Hypothalamus (tissue), 51 donors: ENCODE measurements at places on chromosomes 6 and 20.

DNA sequence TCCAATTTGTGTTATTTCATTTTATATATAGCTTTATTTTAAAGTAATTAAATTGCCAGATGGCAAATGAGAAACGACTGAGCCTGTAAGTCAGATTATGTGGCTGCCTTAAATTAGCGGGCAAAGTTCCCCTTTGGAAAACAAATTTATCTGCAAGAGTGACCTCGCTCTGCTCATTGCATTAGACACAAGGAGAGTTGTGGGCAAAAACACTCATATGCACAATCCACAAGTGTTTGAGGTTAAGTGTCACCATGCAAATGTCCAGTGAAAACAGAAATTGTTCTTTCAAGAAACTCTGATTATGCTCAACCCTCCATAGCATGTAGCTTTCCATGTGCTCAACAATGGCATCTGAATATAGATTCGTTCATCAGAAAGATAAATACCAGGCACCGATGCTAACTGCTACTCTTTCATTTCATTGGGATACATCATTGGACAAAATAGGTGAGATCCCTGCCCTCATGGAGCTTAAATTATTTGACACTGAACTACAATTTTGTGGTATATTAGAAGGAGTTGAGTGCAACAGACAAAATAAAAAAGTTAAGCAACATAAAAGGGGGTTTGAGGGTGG lies 1.7 kb upstream of the NHSL1 start:
- DNase-seq: no peak

- no peak for DNase-seq
Measured at GRCh38 chr6:91669871-91670268, 1083.0 kb upstream of the MAP3K7 start.

GRCh38 chr6:37517411-37517812 lies 17.7 kb upstream of the CCDC167 start:
- DNase-seq: no peak

GRCh38 chr6:14075095-14075503 lies 42.5 kb upstream of the CD83 start:
- no peak for DNase-seq

DNA sequence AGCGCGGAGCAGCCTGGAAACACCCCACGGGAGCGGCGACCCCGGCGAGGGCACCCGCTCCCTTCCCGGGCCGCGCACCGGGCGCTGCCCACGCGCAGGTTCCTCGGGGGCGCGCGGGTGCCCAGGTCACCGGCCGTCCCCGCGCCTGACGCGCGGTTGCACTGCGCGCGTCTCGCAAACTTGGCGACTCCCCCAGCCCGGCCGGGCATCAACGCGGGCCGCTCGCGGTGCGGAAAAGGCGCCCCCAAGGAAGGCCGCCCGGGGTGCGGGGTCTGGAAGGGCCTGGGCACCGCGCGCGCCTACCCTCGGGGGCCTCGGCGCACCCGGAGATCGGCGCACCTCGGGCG lies 555 bp upstream of the ZBTB46 start:
- no peak for DNase-seq

DNA sequence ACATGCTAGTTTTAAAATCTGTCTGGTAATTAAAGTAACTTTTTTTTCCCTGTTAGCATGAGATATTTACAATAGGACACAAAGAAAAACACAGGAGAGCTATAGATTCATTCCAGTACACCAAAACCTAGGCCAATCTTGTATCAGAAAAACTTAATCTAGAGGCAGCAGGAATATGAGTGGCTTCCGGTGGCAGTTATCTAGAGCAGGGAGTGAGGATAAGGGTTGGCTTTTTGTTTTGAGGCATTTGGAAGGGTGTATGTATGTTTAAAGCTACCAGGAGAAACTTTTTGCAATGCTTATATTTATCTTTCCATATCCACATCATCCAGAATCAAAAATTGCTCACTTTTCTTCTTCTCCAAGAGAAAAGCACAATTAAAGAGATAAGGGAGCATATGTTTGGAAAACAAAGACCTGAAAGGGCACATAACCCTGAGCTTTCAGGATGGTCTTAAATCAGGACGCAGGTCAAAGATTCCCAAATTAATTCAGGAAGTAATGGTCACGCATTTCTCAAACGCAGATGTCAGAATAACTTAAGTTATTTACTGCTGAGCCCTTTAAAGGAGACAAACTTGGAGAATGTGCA lies 13.1 kb downstream of the TFAP2A start:
- no peak for DNase-seq

DNA sequence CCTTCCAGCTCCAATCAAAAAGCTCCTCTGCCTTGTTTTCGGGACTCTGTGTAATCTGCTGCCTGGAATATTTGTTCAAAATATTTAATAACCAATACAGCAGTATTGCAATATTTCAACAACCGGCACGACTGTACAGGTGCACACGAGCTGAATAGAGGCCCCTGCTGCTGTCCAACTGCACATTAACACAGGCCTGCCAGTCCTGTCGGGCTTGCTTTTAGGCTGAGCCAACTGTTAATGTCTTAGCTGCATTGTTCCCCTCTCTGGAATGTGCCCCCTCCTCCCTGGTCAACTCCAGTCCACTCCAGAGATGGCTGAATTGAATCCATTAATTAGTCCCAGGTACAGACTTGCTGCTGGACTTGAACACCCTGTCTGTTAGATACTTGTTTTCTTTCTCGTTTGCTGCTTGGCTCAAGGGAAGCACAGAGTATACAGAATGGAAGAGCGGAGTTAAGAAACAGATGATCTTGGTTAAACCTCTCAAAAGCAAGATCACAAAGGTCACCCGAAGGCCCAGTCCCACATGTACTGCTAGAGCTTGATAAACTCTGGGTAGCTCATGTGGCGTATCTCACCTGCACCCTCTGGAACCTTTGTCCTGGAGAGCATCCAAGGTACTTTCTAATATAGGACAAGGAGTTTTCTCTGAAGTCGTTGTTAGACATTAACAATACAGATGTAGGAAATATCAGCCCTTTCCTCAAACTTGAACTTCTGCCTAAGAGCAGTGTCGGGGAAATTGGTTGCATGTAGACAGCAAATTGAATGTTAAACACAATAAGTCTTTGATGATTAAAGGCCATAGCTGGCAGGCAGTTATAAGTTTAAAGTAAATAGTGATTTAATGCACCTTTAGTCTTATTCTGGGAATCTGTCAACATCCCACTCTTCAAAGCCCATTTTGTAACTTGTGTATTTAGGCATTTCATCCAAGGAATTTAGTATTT lies 31.9 kb downstream of the SHLD1 start:
- DNase-seq: no peak

DNA sequence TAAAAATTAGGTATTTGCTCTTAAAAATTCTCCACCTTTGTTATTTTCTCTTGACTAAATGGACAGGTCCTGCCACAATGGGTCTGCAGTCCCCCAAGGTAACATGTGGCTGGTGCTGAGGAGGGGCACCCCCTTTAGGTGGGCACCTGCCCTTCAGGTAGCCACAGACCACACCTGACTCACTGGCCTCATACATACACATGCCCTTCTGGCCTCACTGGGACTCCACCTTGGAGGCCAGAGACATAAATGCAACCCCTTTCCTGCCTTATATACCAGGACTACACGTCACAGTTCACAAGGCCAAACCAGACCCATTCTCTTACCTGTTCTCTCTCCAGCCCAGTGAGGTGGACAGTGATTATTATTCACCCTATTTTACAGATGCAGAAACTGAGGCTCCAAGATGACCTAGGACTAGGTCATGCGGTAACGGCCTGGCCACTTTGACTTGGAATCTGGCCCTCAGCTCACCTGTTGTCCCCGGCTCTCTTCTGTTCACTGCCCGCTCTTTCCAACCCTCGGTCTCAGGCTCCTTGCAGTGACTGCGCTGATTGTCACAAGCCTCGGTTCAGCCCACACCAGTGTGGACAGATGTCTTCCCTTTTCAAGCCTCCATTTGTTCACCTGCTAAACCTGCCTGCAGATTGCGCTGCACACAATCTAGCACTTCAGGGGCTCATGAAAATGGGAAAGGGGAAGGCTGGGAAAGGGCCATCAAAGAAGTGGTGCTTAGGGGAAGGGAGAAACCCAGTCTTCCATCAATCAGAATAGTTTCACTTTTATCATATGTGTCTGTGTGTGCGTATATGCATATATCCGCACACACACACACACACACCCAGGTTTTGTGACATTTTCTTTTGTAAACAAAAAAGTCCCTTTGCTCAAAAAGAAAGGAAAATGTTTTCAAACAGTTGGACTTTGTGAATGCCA lies 121.7 kb downstream of the BCAS1 start:
- DNase-seq: no peak

GRCh38 chr6:13611715-13612114 lies 3.4 kb upstream of the NOL7 start:
- DNase-seq: no peak

DNA sequence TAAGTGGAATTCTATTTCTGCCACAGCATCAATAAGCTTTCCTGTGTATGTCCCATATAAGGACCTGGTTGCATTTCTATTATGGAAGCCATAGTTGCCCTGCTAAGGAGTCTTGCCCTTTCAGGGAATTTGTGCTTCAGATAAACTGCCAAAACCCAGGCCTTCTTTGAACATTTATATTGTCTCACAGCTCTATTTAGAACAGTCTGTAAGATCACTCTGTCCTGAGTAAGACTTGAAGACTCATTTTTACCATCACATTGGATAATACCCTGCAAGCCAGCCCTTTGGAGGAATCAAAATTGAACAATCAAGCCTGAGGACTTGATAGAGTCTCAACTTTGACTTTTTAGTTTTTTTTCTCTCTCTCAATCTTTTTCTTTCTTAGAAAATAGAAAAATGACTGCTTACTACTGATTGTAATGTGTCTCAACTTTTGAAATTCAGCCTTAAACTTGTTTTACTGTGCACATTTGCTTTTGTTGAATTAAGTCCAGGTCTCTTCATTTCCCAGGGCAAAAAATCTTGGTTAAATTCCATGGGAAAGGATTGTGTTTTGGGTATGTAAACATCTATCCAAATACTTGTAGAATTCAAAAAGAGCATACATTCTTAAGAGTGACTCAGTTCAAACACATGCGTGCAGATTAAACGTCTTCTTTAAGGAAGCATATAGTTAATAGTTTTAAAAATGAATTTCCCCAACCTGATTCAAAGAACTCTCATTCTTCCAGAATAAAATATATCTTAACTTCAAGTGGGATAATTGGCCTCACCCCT lies 91.2 kb downstream of the PLCB1 start:
- DNase-seq: no peak

DNA sequence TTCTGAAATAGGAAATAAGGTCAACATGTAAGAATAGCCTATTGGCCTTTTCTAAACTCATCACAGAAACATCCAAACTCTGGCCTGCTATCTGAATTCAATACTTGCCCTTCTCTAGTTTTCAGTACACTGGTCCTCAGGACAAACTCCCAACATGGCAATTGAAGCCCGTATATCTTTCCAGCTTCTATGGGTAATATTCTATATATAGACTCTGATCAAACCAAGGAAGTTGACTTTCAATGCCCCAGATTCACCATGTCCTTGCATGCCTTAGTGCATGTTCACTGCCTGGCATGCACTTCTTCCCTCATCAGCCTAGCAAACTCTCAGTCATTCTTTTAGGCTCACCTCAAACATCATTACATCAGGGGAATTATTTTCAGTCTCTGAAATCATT lies 73.2 kb downstream of the RSPO3 start:
- DNase-seq: no peak

- DNase-seq: no peak
Measured at GRCh38 chr20:23152308-23152892, 66.3 kb upstream of the CD93 start.

DNA sequence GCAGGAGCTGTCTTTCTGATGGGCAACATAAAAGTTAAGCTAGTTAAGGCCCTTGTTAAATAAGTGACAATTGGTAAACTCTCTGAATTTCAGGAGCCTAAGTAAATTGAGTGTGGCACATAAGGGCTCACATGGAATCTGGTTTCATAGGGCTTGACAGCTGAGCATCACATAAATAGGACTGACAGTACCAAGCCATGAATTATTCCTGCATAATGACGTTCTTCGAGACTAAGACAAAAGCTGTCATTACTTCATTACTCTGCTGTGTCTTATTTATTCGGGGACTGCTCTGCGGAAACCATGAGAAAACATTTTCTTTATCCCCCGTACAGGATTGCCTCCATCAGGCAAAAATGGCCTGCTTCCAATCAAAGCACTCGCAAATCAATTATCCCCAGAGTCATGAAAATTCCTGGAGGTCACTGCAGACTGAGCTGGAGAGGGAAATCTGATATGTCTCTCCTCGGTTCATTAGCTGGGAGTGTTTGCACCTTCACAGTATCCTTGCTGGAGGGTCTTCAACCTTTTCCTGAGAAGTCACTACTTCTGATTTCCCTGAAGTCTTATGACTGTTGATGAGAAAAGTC lies 311.4 kb downstream of the CDH26 start:
- no peak for DNase-seq

DNA sequence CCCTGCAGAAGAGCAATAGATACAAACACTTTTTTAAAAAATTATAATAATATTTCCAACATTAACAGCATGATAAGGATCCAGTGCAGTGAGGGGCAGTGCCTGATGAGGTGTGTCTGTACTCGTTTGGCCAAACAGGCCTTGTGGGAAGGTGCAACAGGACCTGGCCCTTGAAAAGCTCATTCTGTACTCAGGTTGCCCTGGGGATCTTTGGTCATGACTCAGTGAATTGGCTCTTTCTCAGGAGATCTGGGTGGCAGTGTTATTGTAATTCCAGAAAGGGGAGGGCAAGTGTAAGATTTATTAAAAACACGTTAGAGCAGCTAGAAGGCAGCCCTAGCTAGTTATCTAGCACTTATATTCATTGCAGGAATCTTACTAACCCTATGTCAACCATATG lies 2.9 kb upstream of the SPINT3 start:
- no peak for DNase-seq

- peak; percentile 66 for DNase-seq
Measured at GRCh38 chr6:158416883-158417759, 104.9 kb downstream of the TULP4 start.

GRCh38 chr20:46774943-46775560 lies 65.6 kb downstream of the SLC2A10 start:
- no peak for DNase-seq

DNA sequence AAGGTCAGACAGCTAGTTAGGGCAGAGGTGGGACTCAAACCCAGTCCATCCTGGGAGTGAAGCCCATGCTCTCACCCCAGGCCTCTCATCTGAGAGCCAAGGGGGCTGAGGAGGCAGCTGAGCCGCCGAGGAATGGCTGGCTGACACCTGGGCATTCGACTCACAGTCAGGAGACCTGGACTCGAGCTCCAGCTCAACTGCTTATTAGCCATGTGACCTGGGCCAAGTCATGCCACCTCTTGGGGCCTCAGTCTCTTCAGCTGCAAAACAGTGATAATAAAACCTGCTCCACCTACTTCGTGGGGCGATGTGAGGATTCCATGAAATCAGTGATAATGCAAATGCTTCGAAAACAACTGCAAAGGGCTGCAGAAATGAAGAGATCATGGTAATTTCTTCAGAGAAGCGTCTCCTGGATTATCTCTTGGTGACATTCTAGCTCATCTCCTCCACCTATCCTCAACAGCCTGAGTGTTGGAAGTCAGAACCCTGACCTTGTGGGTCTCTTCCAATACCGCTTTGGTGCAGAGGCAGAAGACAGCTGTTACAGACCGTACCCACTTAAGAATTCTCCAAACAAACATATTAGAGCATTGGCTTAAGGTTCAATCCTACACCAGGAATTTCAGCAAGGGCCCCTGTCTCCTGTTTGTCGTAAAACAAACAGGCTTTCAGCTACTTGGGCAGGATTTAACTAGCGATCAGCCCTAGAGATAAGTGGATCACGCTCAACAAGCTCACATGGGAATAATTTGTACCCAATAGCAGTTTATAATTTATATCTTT lies 60.0 kb upstream of the PIM1 start:
- no peak for DNase-seq
